CD4-positive, CD25-positive, alpha-beta regulatory T cell (primary cell): ENCODE measurements at places on chromosomes 6 and 20. TPM values are rescaled to one million over a fixed set of nuclear protein-coding genes. Genes with fewer than 3 reads are reported as not detected.

- no peaks in the 10 kb centered on the region for H3K27me3 ChIP-seq
- H3K36me3 ChIP-seq, result no peaks in the 10 kb centered on the region
- no peak overlapping the region for H3K4me3 ChIP-seq
Observed at GRCh38 chr6:45344900-45345299, 16.8 kb downstream of the RUNX2 start.

DNA sequence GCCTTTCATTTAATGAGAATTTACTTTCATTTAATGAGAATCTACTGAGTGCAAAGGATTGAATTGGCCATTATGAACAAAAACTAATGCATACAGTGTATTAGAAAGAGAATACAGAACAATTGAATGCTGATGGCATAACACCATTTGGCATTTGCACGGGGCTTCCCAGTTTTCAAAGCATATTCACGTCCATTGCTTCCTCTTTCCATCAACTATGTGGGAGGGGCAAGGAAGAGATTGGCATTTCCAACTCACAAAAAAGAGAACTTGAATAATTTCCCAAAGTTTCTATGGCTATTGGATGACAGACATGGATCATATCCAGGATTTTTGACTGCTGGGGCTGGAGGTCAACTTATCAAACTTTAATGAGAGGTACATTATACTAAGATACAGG is 23.2 kb upstream of the ARG1 start:
- H3K27me3 ChIP-seq, result peaks cover 12% of the 10 kb centered on the region
- H3K4me3 ChIP-seq, result no peak overlapping the region
- H3K36me3 ChIP-seq, result no peaks in the 10 kb centered on the region
- H3K4me1 ChIP-seq, result no peaks in the 10 kb centered on the region

- H3K4me1 ChIP-seq, result no peaks in the 10 kb centered on the region
- H3K27ac ChIP-seq, result no peak overlapping the region
- H3K36me3 ChIP-seq, result peaks cover 4% of the 10 kb centered on the region
Observed at GRCh38 chr20:16434062-16434664, 139.1 kb downstream of the KIF16B start.

DNA sequence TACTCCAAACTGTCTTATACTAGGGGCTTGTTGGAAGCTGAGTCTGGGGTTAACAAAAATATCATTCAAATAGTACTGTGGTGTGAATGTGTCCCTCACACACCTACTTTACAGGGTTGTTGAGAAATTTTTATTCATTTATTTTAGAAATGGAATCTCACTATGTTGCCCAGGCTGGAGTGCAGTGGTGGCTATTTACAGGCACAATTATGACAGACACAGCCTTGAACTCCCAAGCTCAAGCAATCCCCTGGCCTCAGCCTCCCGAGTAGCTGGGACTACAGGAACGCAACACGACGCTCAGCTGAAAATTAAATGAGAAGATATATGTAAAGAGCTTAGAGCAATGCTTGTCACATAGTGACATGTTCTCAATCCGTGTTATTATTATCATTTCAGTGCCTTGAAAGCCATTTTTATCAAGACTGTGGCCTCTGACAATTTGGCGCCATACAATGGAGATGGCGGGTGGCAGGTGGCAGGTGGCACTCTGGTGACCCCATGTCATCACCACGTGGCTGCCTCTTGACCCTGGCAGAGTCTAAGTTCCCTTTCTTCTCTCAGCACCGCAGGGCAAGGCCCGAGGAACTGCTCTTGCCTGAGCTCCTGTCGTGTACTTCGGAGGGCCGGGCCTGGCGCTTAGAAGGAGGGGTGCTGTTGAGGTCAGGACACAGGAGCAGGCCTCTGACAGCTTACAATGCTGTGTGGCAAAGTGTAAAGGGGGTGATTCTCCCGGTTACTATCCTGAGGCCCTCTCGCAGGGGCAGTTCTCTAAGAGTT is 64.5 kb downstream of the STX11 start:
- peaks cover 5% of the 10 kb centered on the region for H3K27me3 ChIP-seq
- DNase-seq, result no peak
- no peaks in the 10 kb centered on the region for H3K36me3 ChIP-seq
- H3K4me1 ChIP-seq, result peaks cover 21% of the 10 kb centered on the region
- H3K27ac ChIP-seq, result peak overlapping the region; percentile 82

GRCh38 chr6:116568111-116568510 is 3.2 kb upstream of the RWDD1 start:
- no peak for DNase-seq
- H3K27me3 ChIP-seq, result peaks cover 8% of the 10 kb centered on the region
- H3K27ac ChIP-seq, result no peak overlapping the region
- no peaks in the 10 kb centered on the region for H3K36me3 ChIP-seq

GRCh38 chr6:132088150-132088549 is 137.0 kb upstream of the CCN2 start:
- H3K27me3 ChIP-seq, result no peaks in the 10 kb centered on the region
- no peaks in the 10 kb centered on the region for H3K36me3 ChIP-seq

GRCh38 chr6:55130806-55131324 is 43.5 kb upstream of the HCRTR2 start:
- H3K27me3 ChIP-seq, result no peaks in the 10 kb centered on the region
- H3K36me3 ChIP-seq, result no peaks in the 10 kb centered on the region
- H3K27ac ChIP-seq, result no peak overlapping the region
- no peak for DNase-seq

- no peaks in the 10 kb centered on the region for H3K27me3 ChIP-seq
- no peak for DNase-seq
- no peak overlapping the region for H3K4me3 ChIP-seq
- no peaks in the 10 kb centered on the region for H3K4me1 ChIP-seq
Observed at GRCh38 chr20:38935967-38936407, 9.8 kb downstream of the FAM83D start.

GRCh38 chr20:43840382-43841070 is 74.1 kb upstream of the TOX2 start:
- no peaks in the 10 kb centered on the region for H3K36me3 ChIP-seq
- H3K4me3 ChIP-seq, result no peak overlapping the region
- DNase-seq, result no peak
- no peak overlapping the region for H3K27ac ChIP-seq

DNA sequence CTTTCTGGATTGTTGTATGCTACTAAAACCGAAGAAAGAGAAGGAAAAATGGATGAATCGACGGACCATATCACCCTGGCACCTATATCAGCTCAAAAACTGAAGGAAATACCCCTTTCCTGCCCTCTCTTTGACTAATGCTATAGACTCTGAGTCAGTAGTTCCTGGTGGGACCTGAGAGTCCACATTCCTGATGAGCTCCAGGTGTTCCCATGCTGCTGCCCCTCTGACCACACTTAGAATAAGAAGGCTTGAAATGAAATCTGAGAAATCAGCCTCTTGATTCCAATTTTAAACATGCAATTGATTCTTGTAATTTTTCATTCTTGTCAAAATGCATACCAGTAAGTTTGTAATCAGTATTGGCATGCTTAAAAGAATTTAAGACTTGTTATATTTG is 75.2 kb downstream of the PRL start:
- H3K27ac ChIP-seq, result no peak overlapping the region
- H3K4me1 ChIP-seq, result no peaks in the 10 kb centered on the region
- H3K4me3 ChIP-seq, result no peak overlapping the region
- H3K36me3 ChIP-seq, result no peaks in the 10 kb centered on the region
- H3K27me3 ChIP-seq, result no peaks in the 10 kb centered on the region

GRCh38 chr6:146636481-146636880 is 37.7 kb downstream of the ADGB start:
- H3K4me1 ChIP-seq, result no peaks in the 10 kb centered on the region
- no peaks in the 10 kb centered on the region for H3K36me3 ChIP-seq
- no peak overlapping the region for H3K4me3 ChIP-seq
- DNase-seq, result no peak

- no peaks in the 10 kb centered on the region for H3K4me1 ChIP-seq
- H3K27me3 ChIP-seq, result no peaks in the 10 kb centered on the region
- H3K4me3 ChIP-seq, result no peak overlapping the region
- no peak for DNase-seq
- no peaks in the 10 kb centered on the region for H3K36me3 ChIP-seq
- H3K27ac ChIP-seq, result no peak overlapping the region
Observed at GRCh38 chr6:125099211-125100073, 54.1 kb upstream of the TPD52L1 start.

GRCh38 chr20:24768713-24769601 is 180.1 kb upstream of the CST7 start:
- H3K36me3 ChIP-seq, result no peaks in the 10 kb centered on the region
- DNase-seq, result no peak
- H3K4me1 ChIP-seq, result no peaks in the 10 kb centered on the region
- no peaks in the 10 kb centered on the region for H3K27me3 ChIP-seq
- H3K27ac ChIP-seq, result no peak overlapping the region

DNA sequence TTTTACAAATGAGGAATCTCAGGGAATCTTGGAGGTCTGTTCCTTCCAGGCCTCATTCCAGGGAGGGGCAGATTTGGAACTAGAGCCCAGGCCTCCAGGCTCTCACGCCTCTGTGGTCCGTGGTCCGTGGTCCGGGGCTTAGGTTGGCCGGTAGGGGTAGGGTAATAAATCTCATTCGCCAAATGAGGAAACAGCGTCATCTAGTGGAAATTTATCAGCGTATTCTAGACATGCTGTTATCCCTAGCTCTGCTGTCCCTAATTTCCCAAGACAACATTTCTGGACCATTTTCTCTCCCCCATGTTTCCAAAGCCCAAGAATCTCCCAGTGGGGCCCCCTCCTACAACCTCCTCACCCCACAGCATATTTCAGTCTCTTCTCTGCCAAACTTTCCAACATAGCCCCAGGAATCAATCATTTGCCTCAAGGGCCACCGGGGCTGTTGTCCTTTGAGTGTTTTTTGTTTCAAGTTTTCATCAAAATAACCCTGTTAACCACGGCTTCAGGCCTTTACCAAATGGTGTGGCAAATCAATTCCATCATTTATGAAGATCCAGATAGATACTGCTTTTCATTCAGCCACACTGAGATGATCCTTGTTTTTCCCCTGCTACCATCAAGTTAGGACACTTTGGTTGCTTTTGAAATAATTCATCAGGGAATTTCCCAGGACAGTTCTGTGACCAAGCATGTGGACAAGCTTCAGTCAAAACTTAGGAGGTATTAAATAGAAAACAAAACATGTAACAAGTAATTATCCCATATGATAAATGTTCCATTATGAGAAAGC is 126.8 kb downstream of the ALDH8A1 start:
- no peak overlapping the region for H3K27ac ChIP-seq
- H3K4me1 ChIP-seq, result no peaks in the 10 kb centered on the region

DNA sequence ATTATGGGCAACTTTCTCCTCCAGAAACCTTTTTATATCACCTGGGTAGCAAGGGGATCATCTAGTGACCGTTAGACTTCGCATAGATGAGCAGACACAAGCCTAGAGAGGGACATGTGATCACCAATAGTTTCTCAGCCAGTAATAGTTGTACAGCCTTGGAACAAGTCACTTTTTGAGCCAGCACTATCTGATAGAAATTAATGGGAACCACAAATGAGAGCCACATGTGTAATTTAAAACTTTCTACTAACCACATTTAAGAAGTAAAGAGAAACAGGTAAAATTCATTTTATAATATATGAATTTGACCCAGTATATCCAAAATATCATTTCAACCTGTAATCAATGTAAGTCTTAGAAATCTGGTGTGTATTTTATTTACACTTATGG is 592 bp upstream of the CTNNBL1 start:
- peaks cover 2% of the 10 kb centered on the region for H3K36me3 ChIP-seq
- peaks cover 17% of the 10 kb centered on the region for H3K4me1 ChIP-seq
- no peak overlapping the region for H3K27ac ChIP-seq
- peaks cover 12% of the 10 kb centered on the region for H3K27me3 ChIP-seq
- no peak for DNase-seq

GRCh38 chr6:14235653-14236356 is 118.2 kb downstream of the CD83 start:
- no peaks in the 10 kb centered on the region for H3K36me3 ChIP-seq
- H3K27me3 ChIP-seq, result no peaks in the 10 kb centered on the region
- DNase-seq, result no peak
- no peak overlapping the region for H3K4me3 ChIP-seq
- H3K4me1 ChIP-seq, result no peaks in the 10 kb centered on the region

DNA sequence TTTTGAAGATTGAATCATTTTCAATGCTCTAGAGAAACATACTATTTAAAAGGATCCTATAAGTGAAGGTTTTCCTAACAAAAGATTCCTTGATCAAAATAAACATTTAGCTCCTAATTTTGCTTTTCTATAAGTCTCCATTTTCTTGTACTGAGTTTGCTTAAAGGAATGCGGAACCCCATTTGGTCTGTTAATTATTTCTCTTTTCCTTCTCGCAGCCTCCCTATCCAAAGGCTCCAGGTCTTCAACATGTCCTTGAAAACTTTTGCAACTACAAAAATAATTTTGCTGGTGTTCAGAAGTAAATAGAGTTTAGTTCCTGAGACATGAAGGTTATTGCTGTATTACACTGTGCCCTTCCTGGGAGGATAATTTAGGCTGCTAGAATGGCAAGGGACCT is 8.3 kb upstream of the NPEPL1 start:
- H3K27ac ChIP-seq, result no peak overlapping the region
- no peaks in the 10 kb centered on the region for H3K4me1 ChIP-seq
- no peaks in the 10 kb centered on the region for H3K27me3 ChIP-seq

DNA sequence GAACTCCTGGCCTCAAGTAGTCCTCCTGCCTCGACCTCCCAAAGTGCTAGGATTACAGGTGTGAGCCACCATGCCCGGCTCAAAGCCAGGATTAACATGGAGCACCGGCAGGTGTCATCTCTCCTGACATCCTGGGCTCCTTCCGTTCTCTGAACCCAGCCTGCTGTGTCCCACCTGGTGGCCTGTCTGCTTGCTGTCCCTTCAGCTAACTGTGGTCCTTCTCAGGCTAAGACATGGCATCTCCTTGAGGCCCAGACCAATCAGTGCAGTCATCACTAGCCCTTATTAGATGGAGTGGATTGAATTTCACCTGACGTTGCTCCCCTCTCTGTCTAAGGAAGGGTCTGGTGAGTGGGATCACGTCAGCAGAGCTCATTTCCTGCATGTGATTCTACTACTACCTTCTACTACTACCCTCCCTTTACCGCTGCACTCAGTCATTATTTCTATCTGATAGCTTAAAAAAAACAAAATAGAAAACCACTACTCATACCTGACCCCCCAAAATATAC is 28.0 kb upstream of the SYNJ2 start:
- H3K27me3 ChIP-seq, result peaks cover 2% of the 10 kb centered on the region
- H3K27ac ChIP-seq, result no peak overlapping the region
- H3K4me3 ChIP-seq, result no peak overlapping the region
- no peak for DNase-seq
- no peaks in the 10 kb centered on the region for H3K4me1 ChIP-seq

FAM83D gene
- total RNA-seq, result 8.6 TPM

ZNF391 gene
- 1.0 TPM for total RNA-seq

PI16 gene
- 62.2 TPM for total RNA-seq

PTCRA gene
- 1.1 TPM for total RNA-seq

SUMO4 gene
- total RNA-seq, result 9.0 TPM

CCN2 gene
- not detected for total RNA-seq

ZBTB46 gene
- 0.49 TPM for total RNA-seq

ELOVL2 gene
- total RNA-seq, result not detected

PTK6 gene
- total RNA-seq, result 0.20 TPM

BACH2 gene
- total RNA-seq, result 51.3 TPM

MEP1A gene
- not detected for total RNA-seq

SLC17A3 gene
- total RNA-seq, result not detected

IL20RA gene
- not detected for total RNA-seq

SLC22A3 gene
- total RNA-seq, result 0.67 TPM

STMN3 gene
- 64.6 TPM for total RNA-seq

KCNQ2 gene
- 0.89 TPM for total RNA-seq
